Brain pericyte (primary cell): ENCODE measurements at places on chromosomes 3 and 15.

GRCh38 chr3:126036056-126036549, 47.8 kb downstream of the SLC41A3 start:
- no peak for DNase-seq

GRCh38 chr3:188900421-188900951, 271.3 kb upstream of the TPRG1 start:
- no peak for DNase-seq

GRCh38 chr3:21517184-21517583, 233.8 kb downstream of the ZNF385D start:
- no peak for DNase-seq

DNA sequence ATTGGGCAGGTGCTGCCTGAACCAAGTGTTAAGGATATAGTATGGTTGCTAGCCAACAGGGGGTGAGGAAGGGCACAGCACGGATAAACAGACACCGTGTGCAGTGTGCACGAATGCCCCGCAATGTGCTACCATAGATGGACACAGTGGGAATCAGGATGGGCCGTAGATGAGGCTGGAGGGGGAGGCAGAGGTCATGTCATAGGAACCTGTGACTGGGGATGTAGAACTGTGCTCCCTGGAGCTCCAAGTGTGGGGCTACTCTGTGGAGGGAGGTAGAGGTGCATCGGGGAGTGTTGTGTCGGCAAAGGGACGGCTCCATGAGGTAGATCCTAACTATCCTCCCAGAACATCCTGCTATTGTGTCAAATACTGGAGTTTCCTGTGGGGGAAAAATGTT, 102.5 kb downstream of the TNIK start:
- no peak for DNase-seq

GRCh38 chr3:196284396-196284795, 3.1 kb downstream of the PCYT1A start:
- DNase-seq = no peak

DNA sequence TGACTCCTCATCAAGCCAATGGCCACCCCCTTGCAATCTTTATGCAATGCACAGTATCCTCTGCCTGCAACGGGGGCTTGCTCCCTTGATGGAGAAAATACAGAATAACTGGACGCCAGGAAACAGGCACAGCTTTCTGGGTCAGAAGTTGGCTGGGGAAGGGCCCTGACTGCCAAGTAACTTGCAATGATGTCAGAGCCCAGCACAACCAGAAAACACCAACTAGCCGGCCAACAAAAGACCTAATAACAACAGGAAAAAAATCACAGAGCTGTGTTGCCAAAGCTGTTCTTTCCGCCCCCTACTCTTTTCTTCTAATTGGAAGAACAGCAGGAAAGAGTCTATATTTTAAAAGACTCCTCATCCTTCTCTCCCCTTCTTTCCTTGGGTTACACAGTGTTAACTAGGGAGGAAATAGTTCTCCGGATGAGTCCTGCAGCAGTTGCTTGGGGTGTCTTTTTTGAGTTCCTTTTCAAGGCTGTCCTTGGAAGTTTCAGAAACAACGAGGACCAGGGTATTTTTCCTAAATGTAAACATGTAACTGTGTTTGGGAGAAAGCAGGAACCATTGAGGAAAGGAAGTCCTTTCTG, 1.4 kb upstream of the SEMA6D start:
- DNase-seq = no peak

DNA sequence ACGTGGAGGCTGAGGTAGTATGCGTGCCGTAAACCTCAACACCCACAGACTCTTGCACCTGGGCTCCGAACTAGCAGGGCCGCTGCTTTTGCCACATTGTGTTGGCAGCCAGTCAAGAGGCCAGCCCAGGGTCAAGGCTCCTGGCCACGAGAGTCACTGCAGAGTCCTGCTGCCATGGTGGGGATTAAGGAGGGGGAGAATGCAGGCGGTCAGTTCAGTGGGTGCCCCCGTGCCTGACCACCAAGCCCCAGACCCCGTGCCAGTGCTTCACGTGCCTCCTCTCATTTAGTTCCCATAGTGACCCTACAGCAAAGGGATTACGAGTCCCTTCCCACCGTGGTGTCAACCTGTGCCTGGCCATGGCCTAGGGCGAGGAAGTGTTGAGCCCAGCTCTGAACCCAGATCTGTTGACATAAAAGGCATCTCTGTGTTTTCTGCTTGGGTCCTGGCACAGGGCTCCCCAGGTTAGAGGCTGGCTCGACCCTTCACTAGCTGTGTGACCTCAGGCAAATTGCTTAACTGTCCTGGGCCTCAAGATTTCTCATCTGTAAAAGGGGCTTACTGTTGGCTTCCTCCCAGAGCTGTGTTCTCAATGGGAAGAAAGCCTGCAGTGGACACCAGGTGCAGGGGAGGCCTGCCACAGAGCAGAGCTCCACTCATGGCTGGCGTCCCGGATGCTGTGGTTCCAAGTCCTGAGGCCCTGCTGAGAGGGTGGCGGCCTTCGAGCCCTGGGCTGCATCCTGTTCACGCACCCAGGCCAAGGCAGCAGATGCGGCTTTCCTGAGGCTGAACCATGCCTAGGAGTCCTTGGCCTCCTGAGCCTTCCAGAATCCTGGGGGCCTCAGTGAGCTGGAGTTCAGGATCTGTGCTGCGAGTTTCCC, 32.8 kb downstream of the FBLN2 start:
- DNase-seq = no peak

- no peak for DNase-seq
Measured at GRCh38 chr3:11618904-11619303, 24.8 kb downstream of the VGLL4 start.

GRCh38 chr3:179872842-179873241, 163.9 kb downstream of the PEX5L start:
- no peak for DNase-seq

- DNase-seq = no peak
Measured at GRCh38 chr15:51106481-51106880, 11.8 kb upstream of the TNFAIP8L3 start.

GRCh38 chr3:119444590-119444989, 18.8 kb downstream of the TMEM39A start:
- DNase-seq = no peak

- DNase-seq = no peak
Measured at GRCh38 chr3:52245322-52246263, at the start of gene PPM1M. Gene PPM1M, plus strand, starts transcription at chr3:52245759. Its CDS starts 66 bp downstream, at chr3:52245825.

DNA sequence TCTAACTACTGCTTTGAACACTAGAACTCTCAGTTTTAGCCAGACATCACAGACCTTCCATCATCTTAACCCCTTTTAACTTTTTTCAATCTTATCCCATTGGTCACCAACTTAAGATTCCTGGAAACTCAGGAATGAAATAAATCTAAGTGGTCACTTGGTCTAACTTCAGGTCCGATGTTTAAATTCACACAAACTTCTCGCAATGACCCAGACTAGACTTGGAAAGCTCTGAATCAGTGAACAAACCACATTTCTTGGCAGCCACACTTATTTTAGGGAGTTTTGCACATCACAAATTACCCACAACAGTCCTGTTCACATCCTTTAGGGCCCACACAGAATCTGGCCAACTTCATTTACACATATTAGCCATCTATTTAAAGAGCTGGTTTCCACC, 118.9 kb downstream of the MAGI1 start:
- DNase-seq = no peak

DNA sequence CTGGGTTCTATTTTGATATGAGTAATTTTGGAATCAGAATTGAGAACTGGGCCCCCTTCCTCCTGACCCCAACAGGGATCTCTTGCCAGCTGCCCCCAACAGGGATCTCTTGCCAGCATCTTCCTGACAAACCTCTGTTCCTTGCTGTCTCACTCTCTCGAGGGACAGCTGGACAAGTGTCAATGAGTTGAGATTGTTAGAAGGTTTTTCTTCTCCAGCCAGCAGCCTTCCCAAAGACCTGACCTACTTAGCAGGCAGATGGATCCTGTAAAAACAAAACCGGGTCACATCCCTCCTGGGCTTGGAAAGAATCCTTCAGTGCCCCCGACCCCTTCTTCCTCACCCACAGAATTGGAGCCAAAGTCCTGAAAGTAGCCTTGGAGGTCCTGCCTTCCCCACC, 21.6 kb downstream of the LIMD1 start:
- DNase-seq = no peak

DNA sequence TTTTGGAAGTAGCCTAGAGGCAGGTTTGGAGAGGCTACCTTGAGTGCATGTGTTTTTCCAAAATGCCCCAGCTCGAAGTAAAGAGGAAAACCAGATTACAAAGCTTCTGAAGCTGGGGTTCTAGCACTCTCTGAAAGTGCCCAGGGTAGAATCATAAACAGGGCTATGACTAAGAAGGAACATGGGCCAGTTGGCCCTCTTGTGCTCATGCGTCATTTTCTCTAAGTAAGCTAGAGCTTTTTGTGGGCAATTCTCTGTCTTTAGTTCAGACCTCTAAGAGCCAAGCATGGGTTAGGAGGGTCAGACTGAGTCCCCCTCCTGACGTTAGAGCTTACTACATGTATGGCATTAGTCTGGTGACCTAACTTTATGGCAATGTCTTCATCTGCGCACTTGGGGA, 129.5 kb upstream of the UMPS start:
- DNase-seq = no peak

DNA sequence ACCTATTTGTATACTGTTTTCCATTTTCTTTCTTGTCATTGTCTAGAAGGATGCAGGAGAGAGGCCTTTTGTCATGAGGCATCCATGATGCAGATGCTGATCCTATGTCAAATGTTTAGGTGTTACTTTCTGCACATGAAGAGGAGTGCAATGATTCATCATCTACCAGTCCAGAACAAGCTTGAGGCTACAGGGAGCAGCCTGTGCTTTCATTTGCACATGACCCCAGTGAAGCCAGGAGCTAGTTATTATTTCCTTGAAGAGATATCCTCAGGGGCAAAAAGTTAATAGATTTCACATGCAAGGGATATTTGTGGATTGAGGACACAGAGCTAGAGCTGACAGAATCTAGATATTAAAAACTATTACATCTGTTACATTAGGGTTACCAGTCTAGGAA, 204.4 kb upstream of the TGFBR2 start:
- DNase-seq = peak; percentile 15

- DNase-seq = no peak
Measured at GRCh38 chr3:103810167-103810566, 1375.4 kb downstream of the ZPLD1 start.

DNA sequence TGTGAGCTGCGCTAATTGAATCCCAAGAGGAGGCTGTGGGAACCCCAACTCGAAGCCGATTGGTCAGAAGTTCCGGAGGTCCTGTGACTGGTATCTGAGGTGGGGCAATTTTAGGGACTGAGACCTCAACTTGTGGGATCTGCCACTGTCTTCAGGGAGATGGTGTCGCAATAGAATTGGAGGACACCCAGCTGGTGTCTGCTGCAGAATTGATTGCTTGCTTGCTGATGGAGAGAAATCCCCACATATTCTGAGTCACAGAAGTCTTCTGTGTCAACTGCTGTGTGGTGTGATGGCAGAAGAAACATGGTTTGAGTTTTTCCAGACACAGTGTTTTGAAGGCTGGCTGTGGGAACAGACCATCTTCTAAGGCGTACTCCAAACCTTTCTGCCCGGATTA, 99.7 kb upstream of the PLXNA1 start:
- no peak for DNase-seq

DNA sequence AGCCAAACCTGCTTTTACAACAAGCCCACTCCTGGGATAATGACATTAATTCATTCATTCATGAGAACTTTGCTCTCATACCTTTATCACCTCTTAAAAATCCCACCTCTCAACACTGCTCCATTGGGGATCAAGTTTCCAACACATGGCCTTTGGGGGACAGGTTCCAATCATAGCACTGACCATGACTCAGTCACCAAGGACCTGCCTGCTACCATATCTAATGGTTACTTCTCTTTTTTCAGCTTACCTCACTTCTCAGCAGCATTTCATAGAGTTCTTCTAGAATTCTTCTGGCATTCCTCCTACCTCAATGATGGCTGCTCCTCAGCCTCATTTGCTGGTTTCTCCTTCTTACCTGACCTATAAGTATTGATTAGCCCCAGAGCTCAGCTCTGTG, 36.9 kb upstream of the RYK start:
- DNase-seq = no peak

DNA sequence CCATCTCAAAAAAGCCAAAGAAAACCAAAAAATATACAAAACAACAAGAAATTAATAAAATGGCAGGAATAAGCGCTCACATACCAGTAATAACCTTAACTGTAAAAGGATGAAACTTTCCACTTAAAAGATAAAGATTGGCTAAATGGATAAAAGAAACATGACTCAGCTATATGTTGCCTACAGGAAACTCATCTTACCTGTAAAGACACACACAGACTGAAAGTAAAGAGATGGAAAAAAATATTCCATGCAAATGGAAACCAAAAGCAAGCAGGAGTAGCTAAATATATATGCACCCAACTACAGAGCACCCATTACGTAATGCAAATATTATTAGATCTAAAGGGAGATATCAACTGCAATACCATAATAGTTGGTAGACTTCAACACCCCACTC, 49.7 kb downstream of the ADAM10 start:
- no peak for DNase-seq
